ENCODE measurements at places on chromosomes 3 and 15.

GRCh38 chr3:119187266-119187665 is 13.9 kb downstream of the UPK1B start:
- DNase-seq, result no peak

DNA sequence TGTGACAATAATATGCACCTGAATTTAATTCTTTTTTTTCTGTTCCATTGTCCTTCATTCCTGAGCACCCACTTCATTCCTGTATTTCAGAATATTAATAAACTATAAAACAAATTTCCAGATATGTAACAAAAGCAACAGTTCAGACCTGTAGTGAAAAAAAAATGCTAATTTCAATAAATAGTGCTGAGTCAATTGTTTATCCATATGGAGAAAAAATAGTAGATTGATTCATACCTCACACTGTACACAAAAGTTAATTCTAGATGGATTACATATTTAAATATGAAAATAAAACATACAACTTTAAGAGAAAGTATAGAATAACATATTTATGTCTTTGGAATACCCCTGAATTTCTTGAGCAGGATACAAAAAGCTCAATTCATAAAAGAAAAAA is 43.9 kb upstream of the KCNH8 start:
- DNase-seq, result no peak

- DNase-seq, result no peak
Observed at GRCh38 chr15:55434989-55435825, 26.9 kb downstream of the PIERCE2 start.

DNA sequence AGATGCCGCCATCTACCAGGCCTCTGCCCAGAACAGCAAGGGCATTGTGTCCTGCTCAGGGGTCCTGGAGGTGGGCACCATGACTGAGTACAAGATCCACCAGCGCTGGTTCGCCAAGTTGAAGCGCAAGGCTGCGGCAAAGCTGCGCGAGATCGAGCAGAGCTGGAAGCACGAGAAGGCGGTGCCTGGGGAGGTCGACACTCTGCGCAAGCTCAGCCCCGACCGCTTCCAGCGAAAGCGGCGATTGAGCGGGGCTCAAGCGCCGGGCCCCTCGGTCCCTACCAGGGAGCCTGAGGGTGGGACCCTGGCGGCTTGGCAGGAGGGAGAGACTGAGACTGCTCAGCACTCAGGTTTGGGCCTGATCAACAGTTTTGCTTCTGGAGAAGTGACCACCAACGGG is 22.6 kb downstream of the ALPK3 start:
- DNase-seq, result no peak

- no peak for DNase-seq
Observed at GRCh38 chr15:68550498-68551295, 28.1 kb upstream of the CORO2B start.

DNA sequence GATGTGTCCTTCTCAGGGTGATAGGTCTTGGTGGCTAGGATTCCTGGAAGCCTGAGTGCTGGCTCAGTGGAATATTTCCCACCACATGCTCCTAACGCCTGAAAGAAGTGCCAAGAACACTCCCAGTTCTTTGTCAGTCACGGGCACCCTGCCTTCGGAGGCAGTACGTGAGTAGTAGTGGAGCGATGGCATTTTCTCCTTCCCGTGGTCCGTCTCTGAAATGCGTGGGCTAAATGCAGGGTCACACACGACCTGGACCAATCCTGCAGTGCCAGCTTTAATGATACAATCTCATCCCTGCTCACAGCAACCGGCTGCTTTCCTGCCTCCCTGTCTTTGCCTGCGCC is 14.5 kb downstream of the H1-8 start:
- DNase-seq, result no peak

DNA sequence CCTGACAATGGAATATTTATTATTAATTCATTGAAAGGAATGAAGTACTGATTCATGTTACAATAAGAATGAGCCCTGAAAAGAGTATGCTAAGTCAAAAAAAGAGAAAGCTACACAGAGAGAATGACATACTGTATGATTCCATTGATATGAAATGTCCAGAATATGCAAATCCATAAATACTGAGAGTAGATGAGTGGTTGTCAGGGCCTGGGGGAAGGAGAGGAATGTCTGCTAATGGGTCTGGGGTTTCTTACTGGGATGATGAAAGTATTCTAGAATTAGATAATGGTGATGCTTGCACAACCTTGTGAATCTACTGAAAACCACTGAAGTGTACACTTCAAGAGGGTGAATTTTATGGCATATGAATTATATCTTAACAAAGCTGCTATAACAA is 79.9 kb upstream of the HACD2 start:
- no peak for DNase-seq

DNA sequence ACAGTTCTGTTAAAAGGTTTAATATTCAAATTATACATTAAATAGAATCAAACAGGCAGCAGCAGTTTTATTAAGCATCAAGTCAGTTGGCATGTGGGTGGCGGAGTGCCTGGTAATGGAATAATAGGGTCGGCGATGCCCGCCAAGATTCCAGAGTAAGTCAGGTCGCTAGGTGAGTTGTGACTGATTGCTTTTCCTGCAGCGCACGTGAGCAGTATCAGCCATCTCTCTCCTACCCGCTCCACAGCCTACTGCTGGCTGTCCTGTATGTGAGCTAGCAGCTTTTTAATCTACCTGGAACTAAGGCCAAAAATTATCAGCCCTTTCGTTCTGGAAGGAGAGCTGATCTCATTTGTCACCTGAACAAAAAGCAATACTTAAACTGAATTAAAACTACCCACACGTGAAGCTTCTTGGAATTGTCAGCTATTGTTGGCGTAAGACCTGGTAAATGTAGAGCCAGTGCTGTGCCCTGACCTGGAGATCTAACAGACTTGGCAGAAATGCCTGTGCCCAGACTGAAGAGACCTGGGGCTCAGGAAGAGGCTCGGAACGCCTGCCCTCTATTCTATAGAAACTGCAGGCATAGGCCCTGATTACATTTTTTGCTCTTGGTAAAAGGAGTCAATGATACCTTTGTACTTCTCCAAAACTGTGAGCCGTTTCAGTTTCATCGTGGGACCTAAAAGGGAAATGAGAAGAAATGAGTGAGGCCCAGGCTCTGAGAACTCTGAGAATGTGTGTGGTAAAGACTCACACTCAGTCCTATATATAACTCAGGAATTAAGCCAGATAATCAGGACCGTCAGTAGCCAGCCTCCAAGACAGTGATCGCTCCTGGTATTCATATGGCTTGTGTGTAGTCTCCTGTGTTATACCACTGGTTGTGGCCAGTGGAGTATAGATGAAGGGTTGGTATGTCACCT is 21.9 kb downstream of the IDH3A start:
- peak; percentile 85 for DNase-seq

GRCh38 chr3:177089110-177089509 is 108.2 kb downstream of the TBL1XR1 start:
- no peak for DNase-seq

- DNase-seq, result no peak
Observed at GRCh38 chr3:107727102-107727501, 204.3 kb downstream of the BBX start.

DNA sequence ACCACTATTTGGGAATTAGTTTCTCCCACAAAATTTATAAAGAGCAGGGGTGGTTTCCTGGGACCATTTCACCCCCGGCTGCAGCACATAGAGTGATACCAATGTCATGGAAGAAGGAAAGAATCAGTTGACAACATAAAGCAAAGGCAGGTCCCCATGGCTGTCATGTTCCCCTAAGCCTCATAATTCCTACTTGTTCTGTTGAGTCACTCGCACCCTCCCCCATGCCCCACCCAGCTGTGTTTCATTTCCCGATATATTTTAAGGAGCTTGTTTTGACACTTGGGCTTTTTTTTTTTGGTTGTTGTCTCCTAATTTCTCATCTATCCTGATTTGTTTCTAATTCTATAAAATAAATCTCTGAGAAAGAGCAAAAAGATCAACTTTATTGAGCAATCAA is 24.9 kb downstream of the ERC2 start:
- DNase-seq, result no peak

- no peak for DNase-seq
Observed at GRCh38 chr3:25457671-25458419, 29.8 kb downstream of the RARB start.

- no peak for DNase-seq
Observed at GRCh38 chr15:38040615-38041014, 106.2 kb downstream of the TMCO5A start.

GRCh38 chr15:66573719-66574595 is 8.2 kb upstream of the LCTL start:
- no peak for DNase-seq

DNA sequence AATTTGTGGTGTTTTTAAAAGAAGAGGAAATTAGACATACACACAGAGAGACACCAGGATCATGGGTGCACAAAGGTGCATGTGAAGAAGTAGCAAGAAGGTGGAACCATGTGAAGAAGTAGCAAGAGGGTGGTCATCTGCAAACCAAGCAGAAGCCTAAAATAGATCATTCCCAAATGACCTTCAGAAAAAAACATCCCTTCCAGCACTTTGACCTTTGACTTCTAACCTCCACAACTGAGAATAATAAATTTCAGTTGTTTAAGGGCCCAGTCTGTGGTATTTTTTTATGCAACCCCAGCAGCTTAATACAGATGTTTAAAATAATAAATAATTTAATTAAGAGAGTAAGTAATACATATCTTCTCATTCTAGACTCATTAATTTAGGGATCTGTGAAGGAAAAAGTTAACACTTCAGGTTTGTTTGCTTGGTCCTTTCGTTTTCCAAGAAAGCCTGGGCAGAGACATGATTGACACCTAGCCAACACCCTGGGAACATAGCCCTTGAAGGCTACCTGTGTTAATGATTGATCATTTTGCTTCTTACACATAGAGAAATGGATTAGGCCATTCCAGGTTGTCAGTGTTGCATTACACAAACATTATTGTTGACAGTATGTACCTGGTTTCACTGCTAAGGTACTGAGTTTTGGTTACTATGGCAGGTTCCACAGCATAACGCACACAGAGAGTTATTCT is 1331.2 kb upstream of the GBE1 start:
- no peak for DNase-seq

DNA sequence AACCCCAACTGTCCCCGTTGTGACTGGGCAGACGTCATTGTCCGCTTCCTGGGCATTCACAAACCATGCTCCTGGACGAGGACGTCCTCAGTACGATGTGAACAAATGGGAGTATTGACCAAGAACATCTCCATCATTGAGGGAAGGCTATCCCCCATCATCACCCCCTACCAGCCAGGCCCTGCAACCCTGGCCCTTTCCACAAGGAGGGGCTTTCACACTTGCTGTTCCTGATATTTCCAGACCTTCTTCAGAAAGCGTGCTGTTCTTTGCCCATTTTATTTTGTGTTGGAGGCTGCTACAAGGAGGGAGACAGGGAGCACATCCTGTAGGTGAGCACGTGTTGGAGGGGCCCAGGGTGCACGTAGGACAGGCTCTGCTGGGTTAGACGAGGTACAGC is 277.0 kb upstream of the LRRC3B start:
- no peak for DNase-seq

DNA sequence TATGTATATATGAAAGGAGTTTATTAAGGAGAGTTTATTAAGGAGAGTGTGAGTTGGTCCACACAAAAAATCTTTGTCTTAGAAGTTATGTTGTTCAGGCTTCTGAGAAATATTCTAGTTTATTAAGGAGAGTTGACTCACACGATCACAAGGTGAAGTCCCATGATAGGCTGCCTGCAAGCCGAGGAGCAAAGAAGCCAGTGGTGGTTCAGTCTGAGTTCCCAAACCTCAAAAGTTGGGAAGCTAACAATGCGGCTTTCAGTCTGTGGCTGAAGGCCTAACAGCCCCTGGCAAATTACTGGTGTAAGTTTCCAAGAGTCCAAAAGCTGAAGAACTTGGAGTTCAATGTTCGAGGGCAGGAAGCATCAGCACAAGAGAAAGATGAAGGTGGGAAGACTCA is 42.4 kb upstream of the DAZL start:
- DNase-seq, result no peak
